Fibroblast of lung (primary cell): ENCODE measurements at places on chromosomes 3 and 15. TPM values are rescaled to one million over a fixed set of nuclear protein-coding genes. Genes with fewer than 3 reads are reported as not detected.

Gene C2CD4A
- polyA plus RNA-seq: not detected in 2 replicates

Gene TUSC7
- not detected in 2 replicates for polyA plus RNA-seq

Gene UNC13C
- not detected in 2 replicates for polyA plus RNA-seq

DNA sequence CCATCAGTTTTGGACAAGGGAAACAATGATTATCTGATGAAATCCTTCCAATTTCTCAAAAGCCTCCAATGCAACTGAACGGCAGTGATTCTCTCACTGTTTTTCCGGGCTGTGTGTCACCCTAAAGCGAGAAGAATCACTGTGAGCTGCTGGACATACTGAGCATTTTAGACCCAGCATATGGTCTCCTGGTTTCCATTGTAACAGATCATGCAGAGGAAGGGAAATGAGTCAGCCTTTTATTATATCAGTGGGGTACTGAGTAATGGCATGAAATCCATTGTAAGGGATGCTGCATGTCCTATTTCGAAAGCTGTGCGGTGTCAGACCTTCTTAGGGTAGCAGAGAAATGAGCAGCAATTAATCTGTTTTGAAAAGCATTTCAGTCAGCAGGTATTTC is 287.1 kb downstream of the IL5RA start:
- peak; percentile 36 for DNase-seq

DNA sequence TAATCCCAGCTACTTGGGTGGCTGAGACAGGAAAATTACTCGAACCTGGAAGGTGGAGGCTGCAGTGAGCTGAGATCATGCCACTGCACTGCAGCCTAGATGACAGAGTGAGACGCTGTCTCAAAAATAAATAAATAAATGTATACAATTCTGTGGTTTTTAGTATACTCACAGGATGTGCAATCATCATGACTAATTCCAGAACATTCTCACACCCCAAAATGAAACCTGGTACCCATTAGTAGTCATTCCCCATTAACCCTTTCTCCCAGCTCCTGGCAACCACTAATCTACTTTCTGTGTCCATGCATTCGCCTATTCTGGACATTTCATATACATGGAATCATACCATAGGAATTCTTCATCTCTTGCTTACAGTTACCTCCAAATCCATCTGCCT is 44.5 kb downstream of the LRRFIP2 start:
- peak; percentile 31 for DNase-seq

DNA sequence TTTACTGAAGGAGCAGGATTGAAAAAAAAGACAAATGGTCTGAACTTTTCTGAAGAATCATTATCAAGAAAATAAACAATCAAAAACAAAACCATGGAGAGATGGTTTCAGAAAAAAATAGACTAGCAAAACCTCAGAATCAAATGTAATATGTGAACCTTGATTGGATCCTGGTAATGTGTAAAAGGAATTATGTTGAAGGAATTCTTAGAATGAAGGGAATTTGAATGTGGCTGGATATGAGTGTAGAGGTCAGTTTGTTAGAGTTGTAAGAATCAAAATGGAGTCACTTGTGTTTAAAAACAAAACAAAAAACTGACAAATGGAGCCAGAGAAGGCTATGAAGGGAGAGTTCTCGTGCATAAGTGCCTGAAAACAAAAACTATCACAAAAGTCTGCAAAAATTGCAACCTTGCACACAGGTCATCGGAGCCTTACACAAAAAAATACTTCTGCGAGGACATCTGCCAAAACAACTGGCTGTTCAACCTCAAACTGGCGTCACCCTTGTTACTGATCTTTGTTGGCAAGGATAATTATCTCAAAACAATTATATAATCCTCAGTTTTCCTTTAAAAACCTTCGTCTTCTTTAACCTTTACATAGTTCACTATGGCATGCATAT is 19.1 kb upstream of the ATP13A3 start:
- peak; percentile 73 for DNase-seq

DNA sequence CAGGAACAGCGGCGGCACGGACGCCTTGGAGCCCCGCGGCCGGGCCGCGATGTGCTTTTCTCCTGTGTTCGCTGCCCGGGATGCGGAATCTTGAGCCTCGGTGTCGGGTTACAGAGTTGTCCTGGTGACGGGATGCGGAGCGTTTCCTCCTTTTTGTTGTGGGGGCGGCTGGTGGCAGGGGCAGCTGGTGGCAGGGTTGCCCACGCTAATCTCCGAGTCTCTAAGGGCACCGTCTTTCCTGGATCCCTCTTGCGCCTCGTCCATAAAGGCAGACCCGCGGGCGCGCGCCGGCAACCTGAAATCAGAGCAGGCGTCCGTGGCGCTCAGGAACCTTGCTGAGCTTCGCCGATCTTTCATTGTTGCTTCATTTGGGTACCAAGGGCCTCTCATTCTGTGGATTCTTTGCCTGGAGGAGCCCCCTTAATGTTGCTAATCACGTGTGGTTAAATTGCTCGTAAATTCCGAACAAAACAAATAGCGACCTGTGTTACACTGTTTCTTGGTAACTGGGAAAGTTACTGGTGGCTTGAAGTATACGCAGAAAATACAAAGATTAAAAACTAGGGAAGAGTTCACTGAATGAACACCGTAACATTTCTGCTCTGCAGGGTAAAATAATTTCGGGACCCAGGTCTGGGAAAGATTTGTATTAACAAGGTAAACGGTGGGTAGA is 844 bp upstream of the PFN2 start:
- DNase-seq: peak; percentile 75

- DNase-seq: no peak
Measured at GRCh38 chr3:195056506-195056905, 214.5 kb downstream of the XXYLT1 start.

DNA sequence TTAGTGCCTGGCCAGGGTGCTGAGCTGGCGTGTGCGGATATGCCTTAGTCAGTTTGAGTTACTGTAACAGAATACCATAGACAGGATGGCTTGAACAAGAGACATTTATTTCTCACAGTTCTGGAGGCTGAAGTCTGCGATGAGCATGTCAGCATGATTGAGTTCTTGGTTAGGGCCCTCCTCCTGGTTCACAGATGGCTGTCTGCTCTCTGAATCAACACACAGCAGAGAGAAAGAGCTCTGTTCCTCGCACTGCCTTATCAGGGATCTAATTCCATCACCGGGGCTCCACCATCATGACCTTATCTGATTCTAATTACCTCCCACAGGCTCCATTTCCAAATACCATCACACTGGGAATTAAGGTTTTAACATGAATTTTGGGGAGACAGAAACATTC is 386.6 kb upstream of the DPH6 start:
- DNase-seq: no peak

GRCh38 chr3:136860541-136860940 is 1.5 kb upstream of the NCK1 start:
- DNase-seq: peak; percentile 29

GRCh38 chr3:137347817-137348368 is 390.1 kb downstream of the IL20RB start:
- no peak for DNase-seq

- DNase-seq: peak; percentile 14
Measured at GRCh38 chr3:185176750-185177359, 24.0 kb upstream of the C3orf70 start.

- no peak for DNase-seq
Measured at GRCh38 chr3:112388972-112389371, 56.0 kb downstream of the CD200 start.

GRCh38 chr3:173553635-173554280 is 156.2 kb downstream of the NLGN1 start:
- DNase-seq: peak; percentile 44

- peak; percentile 84 for DNase-seq
Measured at GRCh38 chr15:92449476-92449875, 55.8 kb downstream of the ST8SIA2 start.
